Esophagus (tissue), 2 donors: ENCODE measurements at places on chromosomes 3 and 15. TPM values are rescaled to one million over a fixed set of nuclear protein-coding genes. Genes with fewer than 3 reads are reported as not detected.

Gene GOLGA6B
- polyA plus RNA-seq, result not detected

Gene CLCN2
- polyA plus RNA-seq, result 5.4 TPM

Gene RBP2
- 0.43 TPM for polyA plus RNA-seq

Gene PRR20G
- polyA plus RNA-seq, result not detected

Gene EDC3
- 14.5 TPM for polyA plus RNA-seq

Gene ARHGEF26
- polyA plus RNA-seq, result 5.7 TPM

Gene LDHAL6B
- polyA plus RNA-seq, result not detected

Gene ADGRG7
- polyA plus RNA-seq, result not detected

Gene KBTBD8
- 0.56 TPM for polyA plus RNA-seq

Gene ETV5
- polyA plus RNA-seq, result 2.0 TPM

Gene GOLGA8R
- 1.1 TPM for polyA plus RNA-seq

Gene FETUB
- 3.3 TPM for polyA plus RNA-seq

Gene ASB14
- polyA plus RNA-seq, result 0.06 TPM

Gene RAB6B
- 0.57 TPM for polyA plus RNA-seq

Gene CHST14
- 4.4 TPM for polyA plus RNA-seq

Gene RTP1
- not detected for polyA plus RNA-seq

Gene EPHB1
- polyA plus RNA-seq, result 0.38 TPM

Gene CILP
- 1.6 TPM for polyA plus RNA-seq

Gene ZNF148
- polyA plus RNA-seq, result 3.6 TPM

Gene ROPN1B
- polyA plus RNA-seq, result 0.06 TPM

Gene C3orf20
- polyA plus RNA-seq, result not detected

Gene CCDC50
- 12.8 TPM for polyA plus RNA-seq

Gene DET1
- 0.92 TPM for polyA plus RNA-seq
